Left lobe of liver (tissue), 2 donors: ENCODE measurements at places on chromosomes 5 and 9. TPM values are rescaled to one million over a fixed set of nuclear protein-coding genes. Genes with fewer than 3 reads are reported as not detected.

The KIAA1958 gene
- total RNA-seq: 7.8 TPM

The LMX1B gene
- total RNA-seq: not detected

The COX7C gene
- total RNA-seq: 287 TPM

The F2R gene
- 5.4 TPM for total RNA-seq

The IFNA13 gene
- total RNA-seq: not detected

The RIMOC1 gene
- total RNA-seq: 10.6 TPM
